HFFc6 (cell line): ENCODE measurements at places on chromosomes 13 and 19. TPM values are rescaled to one million over a fixed set of nuclear protein-coding genes. Genes with fewer than 3 reads are reported as not detected.

DNA sequence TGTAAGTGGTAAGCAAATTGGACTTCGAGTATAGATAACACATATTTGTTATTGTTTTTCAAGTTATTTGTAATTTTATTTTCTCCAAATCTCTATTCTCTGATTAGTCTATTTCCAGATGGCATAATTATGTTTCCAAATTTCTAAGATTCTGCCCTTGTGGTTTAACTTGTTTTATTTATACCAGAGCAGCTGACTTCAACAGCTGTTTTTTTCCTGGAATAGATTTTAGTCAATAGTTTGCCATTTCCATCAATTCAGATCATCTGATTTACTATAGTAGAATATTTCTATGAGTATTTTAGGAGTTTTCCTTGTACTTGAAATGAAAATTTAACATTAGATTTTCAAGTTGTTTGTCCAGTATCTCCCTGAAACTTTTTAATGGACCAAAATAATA is 848.7 kb upstream of the MIR17HG start:
- H3K27ac ChIP-seq: no peak overlapping the region
- no peaks in the 10 kb centered on the region for H3K27me3 ChIP-seq
- no peak overlapping the region for H3K4me3 ChIP-seq

DNA sequence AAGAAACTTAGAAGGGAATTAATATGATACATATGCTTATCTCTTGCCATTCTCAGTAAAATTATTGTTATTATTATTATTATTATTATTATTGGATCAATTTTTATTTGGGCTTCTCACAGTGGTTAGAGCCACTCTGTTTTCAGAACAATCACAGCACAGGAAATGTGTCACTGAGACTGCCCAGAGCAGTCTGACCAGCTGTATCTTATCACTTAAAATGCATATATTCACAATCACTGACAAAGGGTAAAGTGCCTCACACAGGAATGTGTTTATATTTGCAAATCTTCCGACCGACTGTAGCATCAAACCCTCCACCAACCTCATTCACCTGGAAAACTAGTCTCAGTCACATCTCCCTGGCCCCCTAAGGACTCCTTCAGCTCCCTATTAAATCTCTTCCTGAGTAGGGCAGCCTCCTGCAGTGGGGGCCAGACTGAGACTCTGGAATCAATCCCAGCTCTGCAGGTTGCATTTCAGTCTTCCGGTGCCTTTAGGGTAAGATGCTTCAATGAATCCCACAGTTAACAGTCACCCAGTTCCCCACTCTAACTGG is 738.3 kb upstream of the SLITRK5 start:
- no peaks in the 10 kb centered on the region; the same call in 1 of the 2 replicates for H3K36me3 ChIP-seq
- H3K4me3 ChIP-seq: no peak overlapping the region
- DNase-seq: no peak
- no peak overlapping the region for H3K27ac ChIP-seq
- no peaks in the 10 kb centered on the region for H3K27me3 ChIP-seq

Gene SBNO2
- total RNA-seq: 34.2 to 43.3 TPM (median 34.9 TPM) in 3 replicates

DNA sequence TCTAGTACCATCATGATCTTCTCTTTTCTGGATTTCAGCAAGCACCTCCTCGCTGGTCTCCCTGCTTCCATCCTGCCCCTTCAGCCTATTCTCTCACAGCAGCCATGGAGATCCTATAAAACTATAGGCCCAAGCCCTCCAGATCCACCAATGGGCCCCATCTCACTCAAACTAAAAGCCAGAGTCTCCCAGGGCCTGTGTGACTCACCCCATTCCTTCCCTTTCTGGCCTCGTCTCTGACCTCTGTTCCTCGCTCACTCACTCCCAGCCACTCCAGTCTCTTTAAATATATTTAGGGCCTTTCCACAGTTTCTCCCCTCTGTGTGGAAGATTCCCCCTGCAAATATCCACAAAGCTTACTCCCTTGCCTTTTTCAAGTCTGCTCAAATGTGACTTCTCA is 89.7 kb downstream of the HSPH1 start:
- H3K4me1 ChIP-seq: peaks cover 28% of the 10 kb centered on the region
- DNase-seq: peak; percentile 17
- 0 out of 2 replicates have a peak, but pooled peaks cover 3% of the 10 kb centered on the region for H3K27me3 ChIP-seq
- no peak overlapping the region for H3K27ac ChIP-seq
- H3K36me3 ChIP-seq: no peaks in the 10 kb centered on the region

DNA sequence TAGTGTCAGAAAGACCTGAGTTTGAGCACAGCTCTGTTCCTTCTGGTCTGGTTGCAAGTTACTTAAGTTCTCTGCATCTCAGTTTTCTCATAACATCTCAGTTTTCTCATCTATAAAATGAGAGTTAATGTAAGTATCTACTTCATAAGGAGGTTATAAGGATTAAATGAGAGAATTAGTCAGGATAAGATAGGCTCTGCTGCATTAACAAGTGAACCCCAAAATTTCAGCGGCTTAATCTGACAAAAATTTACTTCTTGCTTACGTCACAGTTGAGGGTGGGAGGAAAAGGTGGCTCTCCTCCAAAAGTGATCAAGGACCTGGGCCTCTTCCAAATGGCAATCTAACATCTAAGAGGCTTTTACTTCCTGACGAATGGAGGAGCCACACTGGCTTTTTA is 31.5 kb upstream of the LRCH1 start:
- H3K27me3 ChIP-seq: peaks cover 21% of the 10 kb centered on the region
- no peak overlapping the region for H3K4me3 ChIP-seq
- DNase-seq: no peak
- H3K27ac ChIP-seq: no peak overlapping the region
- H3K4me1 ChIP-seq: no peaks in the 10 kb centered on the region

Gene ACP7
- total RNA-seq: not detected in 2 replicates

- H3K36me3 ChIP-seq: no peaks in the 10 kb centered on the region
- no peaks in the 10 kb centered on the region for H3K4me1 ChIP-seq
- DNase-seq: no peak
- no peak overlapping the region for H3K4me3 ChIP-seq
- H3K27ac ChIP-seq: no peak overlapping the region
Observed at GRCh38 chr13:79604752-79605151, 123.8 kb downstream of the NDFIP2 start.

- no peak overlapping the region for H3K4me3 ChIP-seq
- H3K27ac ChIP-seq: no peak overlapping the region
- H3K27me3 ChIP-seq: no peaks in the 10 kb centered on the region
Observed at GRCh38 chr13:70183041-70183440, 74.8 kb upstream of the KLHL1 start.

Gene ENOX1
- total RNA-seq: 0.53 to 2.9 TPM (median 2.0 TPM) in 3 replicates

DNA sequence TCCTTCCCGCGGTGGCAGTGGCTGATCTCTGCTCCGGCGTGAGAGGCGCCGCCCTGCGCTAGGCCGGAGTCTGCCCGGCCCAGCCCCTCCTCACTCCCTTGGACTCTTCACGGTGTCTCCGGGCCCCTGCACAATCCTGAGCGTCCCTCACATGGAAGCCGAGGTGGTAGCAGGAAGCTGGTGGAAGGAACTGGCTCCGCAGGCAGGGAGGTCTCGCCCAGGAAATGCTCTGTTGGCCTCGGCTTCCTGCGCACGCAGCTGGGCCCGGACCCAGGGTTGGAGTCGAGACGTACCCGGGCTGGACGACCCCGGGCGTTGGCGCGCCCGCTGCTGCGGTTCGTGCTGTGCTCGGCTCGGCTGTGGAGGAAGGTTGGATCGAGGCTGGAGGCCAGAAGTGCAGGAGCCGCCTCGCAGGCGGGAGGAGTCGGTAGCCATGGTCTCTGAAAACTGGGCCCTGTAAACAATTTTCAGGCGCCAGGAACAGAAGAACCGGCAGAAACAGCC is 46.3 kb downstream of the ZNF724 start:
- H3K4me3 ChIP-seq: no peak overlapping the region
- no peaks in the 10 kb centered on the region for H3K4me1 ChIP-seq
- H3K27me3 ChIP-seq: no peaks in the 10 kb centered on the region
- no peak for DNase-seq
- no peaks in the 10 kb centered on the region for H3K36me3 ChIP-seq

- H3K4me1 ChIP-seq: no peaks in the 10 kb centered on the region
- H3K4me3 ChIP-seq: no peak overlapping the region
- no peak overlapping the region for H3K27ac ChIP-seq
- no peak for DNase-seq
- H3K27me3 ChIP-seq: peaks cover 3% of the 10 kb centered on the region; the same call in 1 of the 2 replicates
- H3K36me3 ChIP-seq: no peaks in the 10 kb centered on the region
Observed at GRCh38 chr13:67087527-67087926, 142.6 kb downstream of the PCDH9 start.

DNA sequence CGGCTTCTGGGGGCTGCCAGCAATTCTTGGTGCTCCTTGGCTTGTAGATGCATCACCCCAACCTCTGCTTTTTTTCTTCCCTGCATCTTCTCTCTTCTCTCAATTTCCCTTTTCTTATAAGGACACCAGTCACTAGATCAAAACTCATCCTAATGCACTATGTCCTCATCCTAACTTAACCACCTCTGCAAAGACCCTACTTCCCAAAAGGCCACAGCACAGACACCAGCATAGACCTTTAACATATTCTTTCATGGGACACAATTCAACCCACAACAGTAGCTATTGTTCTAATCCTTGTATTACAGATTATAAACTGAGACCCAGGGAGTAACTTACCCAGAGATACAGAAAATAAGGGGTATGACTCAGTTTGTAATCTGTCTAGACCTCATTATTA is 47.0 kb downstream of the RUBCNL start:
- peaks cover 16% of the 10 kb centered on the region; the same call in 1 of the 2 replicates for H3K4me1 ChIP-seq
- H3K36me3 ChIP-seq: no peaks in the 10 kb centered on the region
- H3K27me3 ChIP-seq: peaks cover 16% of the 10 kb centered on the region
- no peak for DNase-seq

Gene DAND5
- total RNA-seq: 0.12 TPM in 1 of 3 replicates, not detected in the others

DNA sequence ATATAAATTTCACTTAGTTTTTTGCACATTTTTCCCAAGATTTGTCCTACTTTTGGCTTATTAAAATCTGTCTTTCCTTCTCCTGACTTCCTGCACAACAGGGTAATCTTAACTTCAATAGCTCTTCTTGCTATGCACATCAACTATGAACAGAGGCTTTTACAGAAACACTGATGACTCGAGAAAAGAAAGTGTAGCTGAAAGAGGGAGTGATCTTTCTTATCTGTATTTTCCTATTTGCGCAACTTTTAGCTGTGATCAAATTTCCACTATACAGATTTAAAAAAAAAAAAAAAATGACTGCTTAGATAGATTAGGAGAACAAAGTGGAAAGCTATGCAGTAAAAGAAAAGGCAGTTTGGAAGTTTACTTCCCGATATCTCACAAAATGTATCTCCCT is 406.9 kb downstream of the LIG4 start:
- H3K27me3 ChIP-seq: no peaks in the 10 kb centered on the region
- no peaks in the 10 kb centered on the region for H3K36me3 ChIP-seq
- no peak for DNase-seq
- H3K4me3 ChIP-seq: no peak overlapping the region
- H3K27ac ChIP-seq: no peak overlapping the region
- no peaks in the 10 kb centered on the region for H3K4me1 ChIP-seq

GRCh38 chr19:38683393-38684077 is 36.1 kb downstream of the ACTN4 start:
- peaks cover 14% of the 10 kb centered on the region for H3K27me3 ChIP-seq
- H3K4me3 ChIP-seq: peak overlapping the region; percentile 71
- peak; percentile 88 for DNase-seq
- peaks cover 98% of the 10 kb centered on the region for H3K4me1 ChIP-seq
- H3K36me3 ChIP-seq: peaks cover 50% of the 10 kb centered on the region
- peak overlapping the region; percentile 100 for H3K27ac ChIP-seq

GRCh38 chr13:111007209-111007608 is 92.3 kb upstream of the ANKRD10 start:
- H3K4me1 ChIP-seq: peaks cover 36% of the 10 kb centered on the region
- H3K27ac ChIP-seq: peak overlapping the region; percentile 85
- no peak for DNase-seq
- H3K36me3 ChIP-seq: no peaks in the 10 kb centered on the region
- H3K27me3 ChIP-seq: no peaks in the 10 kb centered on the region

GRCh38 chr19:56603829-56604228 is 8.7 kb downstream of the ZNF71 start:
- no peak overlapping the region for H3K4me3 ChIP-seq
- H3K27me3 ChIP-seq: no peaks in the 10 kb centered on the region
- H3K27ac ChIP-seq: no peak overlapping the region

DNA sequence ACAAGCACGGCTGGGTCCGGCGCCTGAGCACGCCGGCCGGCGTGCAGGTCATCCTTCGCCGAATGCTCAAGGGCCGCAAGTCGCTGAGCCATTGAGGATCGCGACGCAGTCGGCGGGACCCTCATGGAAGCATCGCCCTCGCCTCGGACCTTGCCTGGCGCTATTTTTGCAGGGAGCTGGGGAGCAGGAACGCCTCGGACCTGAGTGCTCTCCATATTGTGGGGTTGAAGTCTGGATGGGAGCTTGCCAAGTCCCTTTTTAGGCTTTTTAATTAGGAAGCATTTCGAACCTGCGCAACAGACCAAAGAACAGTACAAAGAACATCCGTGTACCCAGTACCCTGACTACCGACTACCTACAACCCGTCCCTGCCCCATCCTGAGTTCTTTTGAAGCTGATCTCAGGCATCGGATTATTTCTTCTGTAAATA is 628 bp downstream of the MRPL34 start:
- peak overlapping the region; percentile 77 for H3K27ac ChIP-seq
- no peaks in the 10 kb centered on the region; the same call in none of the 2 replicates for H3K27me3 ChIP-seq
- no peak for DNase-seq
- H3K4me1 ChIP-seq: peaks cover 52% of the 10 kb centered on the region
